ENCODE measurements at places on chromosomes 7 and 10. TPM values are rescaled to one million over a fixed set of nuclear protein-coding genes. Genes with fewer than 3 reads are reported as not detected.

The MMD2 gene
- not detected for total RNA-seq

The CTNNA3 gene
- total RNA-seq, result not detected

The TRRAP gene
- 102 TPM for total RNA-seq

The NRG3 gene
- total RNA-seq, result not detected

The CC2D2B gene
- 1.2 TPM for total RNA-seq

The TET1 gene
- total RNA-seq, result 1.4 TPM

The COL17A1 gene
- not detected for total RNA-seq

The EN2 gene
- total RNA-seq, result not detected

The THSD7A gene
- not detected for total RNA-seq

The BICC1 gene
- not detected for total RNA-seq
